ENCODE measurements at places on chromosomes 3 and 15. TPM values are rescaled to one million over a fixed set of nuclear protein-coding genes. Genes with fewer than 3 reads are reported as not detected.

UCN2 gene
- total RNA-seq: not detected

GXYLT2 gene
- total RNA-seq: 30.9 TPM

COL6A5 gene
- total RNA-seq: 0.06 TPM

STX19 gene
- total RNA-seq: 0.17 TPM

CFAP100 gene
- 16.6 TPM for total RNA-seq

ZXDC gene
- total RNA-seq: 22.9 TPM

PARP14 gene
- 40.3 TPM for total RNA-seq

USP13 gene
- total RNA-seq: 14.4 TPM

REC114 gene
- total RNA-seq: not detected

- DNase-seq: no peak
Measured at GRCh38 chr3:97970956-97971620, 1.1 kb downstream of the RIOX2 start.

- no peak for DNase-seq
Measured at GRCh38 chr15:94023531-94023930, 207.8 kb upstream of the MCTP2 start.

DNA sequence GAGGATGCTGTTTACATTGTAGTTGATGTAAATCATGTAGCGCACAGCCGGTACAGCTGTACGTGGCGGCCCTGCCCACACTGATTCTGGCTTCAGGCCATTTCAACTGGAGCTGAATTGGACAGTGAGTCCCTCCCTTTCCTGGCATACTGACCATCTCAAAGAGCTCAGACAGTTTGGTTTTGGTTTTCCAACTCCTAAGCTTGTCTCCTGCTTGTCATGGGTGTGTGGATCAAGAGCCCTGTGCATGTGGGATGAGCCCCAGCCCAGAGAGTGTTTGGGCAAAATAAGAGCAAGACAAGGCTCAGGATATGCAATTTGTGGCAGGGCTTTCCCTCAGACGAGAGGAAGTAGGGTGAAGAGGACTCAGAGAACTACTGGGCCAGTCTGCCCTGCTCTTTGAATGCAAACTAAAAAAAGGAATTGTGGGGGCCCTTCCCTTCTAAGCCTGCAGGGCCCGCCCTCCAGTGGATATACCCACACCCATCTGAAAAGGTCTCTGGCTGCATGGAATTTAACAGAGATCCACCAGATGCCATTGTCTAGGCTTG is 13.3 kb downstream of the ITGA11 start:
- DNase-seq: peak; percentile 74

DNA sequence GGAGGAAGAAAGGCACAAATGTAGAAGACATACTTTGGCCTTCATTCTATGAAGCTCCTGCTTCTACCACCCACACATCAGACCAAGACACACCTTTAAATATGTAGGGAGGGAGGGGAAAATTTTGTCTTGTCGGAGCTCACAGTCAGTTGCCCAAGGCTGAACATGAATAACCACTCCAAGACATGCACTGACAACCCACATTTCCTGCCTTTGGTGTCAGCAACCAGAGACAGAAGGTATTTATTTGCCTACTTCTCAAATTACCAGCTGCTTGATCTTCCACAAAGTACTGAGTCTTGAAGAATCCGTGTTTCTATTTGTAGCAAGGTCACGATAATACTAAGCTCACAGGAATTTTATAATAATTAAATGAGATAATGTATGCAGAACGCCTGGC is 169.7 kb downstream of the KCNMB2 start:
- no peak for DNase-seq

GRCh38 chr3:7790141-7790540 is 711.5 kb upstream of the LMCD1 start:
- DNase-seq: no peak

DNA sequence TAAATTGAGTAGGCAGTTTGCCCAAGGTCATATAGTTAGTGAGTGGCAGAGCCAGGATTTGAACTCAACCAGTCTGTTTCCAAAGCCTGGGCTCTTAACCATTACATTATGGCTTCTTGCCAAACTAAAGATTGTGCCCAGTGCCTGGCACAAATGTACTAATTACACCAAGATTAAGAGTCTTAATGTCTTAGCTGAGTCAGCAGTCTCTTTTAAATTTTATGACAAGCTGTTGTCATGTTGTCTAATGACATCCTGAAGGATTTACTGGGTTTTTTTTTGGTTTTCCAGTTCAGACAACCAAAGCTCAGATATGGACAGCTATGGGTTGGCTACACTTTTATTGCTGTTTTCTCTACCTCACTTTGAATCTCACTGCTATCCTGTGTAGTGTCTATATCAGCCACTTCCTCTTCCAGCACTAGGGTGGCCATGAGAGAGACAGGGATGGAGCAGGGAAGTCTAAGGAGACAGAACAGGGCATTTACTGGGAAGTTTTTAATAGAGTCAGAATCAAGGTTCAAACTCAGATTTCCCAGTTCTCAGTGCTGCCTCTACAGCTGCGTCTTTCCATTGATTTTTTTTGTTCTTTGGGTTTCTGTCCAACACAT is 10.5 kb downstream of the FBXL2 start:
- no peak for DNase-seq

DNA sequence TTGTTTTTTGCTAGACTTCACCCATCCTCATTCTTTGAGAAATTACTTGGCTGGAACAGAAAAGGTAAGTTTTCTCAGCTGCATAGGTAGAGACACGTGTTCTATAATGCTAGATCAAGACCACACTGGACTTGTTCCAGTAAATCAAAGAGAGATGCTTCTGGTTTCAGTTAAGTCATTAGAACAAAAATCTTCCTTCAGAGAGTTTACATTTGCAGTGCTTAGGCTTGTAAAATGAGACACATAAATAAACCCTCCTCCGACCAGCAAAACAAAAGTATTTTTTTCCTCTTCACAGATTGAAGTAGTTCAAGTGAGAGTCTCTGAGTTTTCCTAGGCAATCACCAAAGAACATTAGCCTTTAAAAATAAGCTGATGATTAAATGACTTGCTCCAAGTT is 87.3 kb upstream of the PROK2 start:
- DNase-seq: no peak

GRCh38 chr15:52735231-52736089 is 54.7 kb downstream of the ONECUT1 start:
- DNase-seq: peak; percentile 63

DNA sequence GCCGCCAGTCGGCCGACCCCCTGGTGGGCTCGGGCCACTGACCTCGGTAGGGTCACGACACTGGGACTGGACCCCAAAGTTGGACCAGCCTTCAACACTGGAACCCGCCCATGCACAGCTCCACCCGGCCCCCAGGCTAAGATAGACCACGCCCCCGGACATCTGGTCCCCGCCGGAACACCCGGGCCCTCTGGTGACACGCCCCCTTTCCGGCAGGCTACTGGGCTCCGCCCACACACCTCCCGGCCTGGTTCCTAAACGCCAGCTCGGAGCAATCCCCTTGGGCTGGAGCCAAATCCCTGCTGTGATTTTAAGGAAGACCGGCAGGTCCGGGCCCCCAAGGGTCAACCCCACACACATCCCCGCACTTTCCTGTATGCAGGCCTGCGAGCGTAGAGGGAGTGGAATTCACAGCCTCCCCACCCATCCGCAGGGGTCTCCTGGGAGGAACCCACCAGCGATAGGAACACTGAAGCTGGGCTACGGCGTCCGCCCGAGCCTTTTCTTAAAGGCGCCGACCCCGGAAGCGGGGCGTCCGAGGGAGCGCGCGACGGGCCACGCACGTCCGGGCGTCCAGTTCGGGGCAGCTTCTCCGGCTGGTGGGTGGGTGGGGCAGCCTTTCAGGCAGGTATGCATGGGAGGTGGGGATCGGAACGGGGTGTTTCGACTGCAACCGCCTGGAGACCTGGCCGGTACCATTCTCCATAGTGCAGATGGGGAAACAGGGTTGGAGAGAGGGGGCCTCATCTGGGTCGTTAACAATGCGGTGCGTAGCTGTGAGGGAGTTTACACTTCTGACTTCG is at the start of gene HEMK1:
Gene HEMK1 (plus strand): TSS at position 576 of the 803 bp plus-strand sequence. CDS start 1,583 bp downstream, outside the sequence.
- DNase-seq: peak; percentile 98

GRCh38 chr3:69811452-69812401 is 72.5 kb downstream of the MITF start:
- no peak for DNase-seq

DNA sequence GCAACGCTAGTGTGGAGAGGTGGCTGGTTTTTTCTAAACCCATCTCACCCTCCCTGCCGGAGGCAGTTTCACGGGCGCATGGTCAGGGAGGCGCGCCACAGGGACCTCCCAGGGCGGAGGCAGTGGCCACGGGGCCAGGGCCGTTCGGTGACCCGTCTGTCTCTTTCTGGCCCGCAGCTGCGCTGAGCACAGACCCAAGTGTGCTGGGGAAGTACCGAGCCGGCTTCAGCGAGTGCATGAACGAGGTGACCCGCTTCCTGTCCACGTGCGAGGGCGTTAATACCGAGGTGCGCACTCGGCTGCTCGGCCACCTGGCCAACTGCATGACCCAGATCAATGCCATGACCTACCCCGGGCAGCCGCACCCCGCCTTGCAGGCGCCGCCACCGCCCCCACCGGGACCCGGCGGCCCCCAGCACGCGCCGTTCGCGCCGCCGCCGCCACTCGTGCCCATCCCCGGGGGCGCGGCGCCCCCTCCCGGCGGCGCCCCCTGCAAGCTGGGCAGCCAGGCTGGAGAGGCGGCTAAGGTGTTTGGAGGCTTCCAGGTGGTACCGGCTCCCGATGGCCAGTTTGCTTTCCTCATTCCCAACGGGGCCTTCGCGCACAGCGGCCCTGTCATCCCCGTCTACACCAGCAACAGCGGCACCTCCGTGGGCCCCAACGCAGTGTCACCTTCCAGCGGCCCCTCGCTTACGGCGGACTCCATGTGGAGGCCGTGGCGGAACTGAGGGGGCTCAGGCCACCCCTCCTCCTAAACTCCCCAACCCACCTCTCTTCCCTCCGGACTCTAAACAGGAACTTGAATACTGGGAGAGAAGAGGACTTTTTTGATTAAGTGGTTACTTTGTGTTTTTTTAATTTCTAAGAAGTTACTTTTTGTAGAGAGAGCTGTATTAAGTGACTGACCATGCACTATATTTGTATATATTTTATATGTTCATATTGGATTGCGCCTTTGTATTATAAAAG is 1.8 kb downstream of the HES1 start:
- peak; percentile 68 for DNase-seq

DNA sequence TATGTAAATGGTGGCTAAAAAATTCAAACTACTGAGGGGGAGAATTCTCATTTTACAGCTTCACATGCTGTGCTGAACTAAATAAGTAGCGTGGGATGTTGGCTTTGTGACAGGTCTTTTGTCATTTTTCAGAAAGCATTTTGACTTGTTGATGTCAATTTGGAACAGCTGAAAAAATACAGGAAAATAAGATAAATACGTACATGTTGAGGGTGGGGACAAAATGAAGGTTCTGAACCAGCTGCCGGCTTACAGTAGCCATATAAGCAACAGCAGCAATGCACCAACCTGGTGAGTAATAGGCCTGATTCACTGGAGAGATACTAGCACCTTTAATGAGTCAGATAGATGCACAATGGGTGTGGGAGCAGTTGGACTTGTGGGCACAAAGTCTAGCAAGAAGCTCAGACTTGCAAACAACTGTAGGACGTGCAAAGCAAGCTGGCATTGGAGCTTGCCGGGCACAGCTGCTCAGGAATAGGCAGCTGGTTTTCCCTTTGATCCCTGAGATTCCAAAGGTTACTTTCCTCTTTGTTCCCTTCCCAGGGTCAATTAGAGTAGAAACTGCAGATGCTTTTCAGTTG is 12.9 kb downstream of the B3GNT5 start:
- no peak for DNase-seq

DNA sequence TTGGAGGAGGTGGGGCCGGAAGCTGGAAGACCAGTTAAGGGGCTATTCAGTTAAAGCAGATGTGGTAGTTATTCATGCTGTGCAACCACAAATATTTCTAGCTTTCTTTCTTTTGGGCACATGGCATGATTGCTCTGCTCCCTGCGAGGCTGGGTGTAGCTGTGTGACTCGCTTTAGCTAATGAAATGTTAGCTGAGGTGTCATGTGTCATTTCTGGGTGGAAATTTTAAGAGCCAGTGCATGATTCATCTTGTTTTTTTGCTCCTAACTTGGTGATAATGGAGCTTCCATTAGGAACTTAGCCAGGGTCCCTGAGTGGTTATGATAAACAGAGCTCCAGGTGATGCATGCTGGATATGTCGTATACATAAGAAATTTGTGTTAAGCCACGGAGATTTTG is 300.6 kb downstream of the SATB1 start:
- DNase-seq: no peak

DNA sequence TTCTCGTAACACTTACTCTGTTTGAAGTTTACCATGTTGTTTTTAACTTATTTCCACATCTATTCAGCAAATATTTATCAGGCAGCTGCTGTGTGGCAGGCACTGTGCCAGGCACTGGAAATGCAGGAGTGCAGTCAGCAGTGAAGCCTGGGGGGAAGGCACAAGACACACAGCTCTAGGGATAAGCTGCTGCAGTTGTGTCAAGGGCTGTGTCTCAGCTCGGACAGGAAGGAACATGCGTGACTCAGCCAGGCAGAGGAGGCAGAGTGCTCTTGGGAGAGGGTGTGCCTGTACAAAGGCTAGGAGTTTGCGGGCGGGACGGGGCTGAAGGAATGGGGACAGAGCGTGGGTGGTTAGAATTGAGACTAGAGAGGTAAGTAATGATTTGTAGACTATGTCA is 24.7 kb downstream of the LYSMD4 start:
- DNase-seq: no peak

DNA sequence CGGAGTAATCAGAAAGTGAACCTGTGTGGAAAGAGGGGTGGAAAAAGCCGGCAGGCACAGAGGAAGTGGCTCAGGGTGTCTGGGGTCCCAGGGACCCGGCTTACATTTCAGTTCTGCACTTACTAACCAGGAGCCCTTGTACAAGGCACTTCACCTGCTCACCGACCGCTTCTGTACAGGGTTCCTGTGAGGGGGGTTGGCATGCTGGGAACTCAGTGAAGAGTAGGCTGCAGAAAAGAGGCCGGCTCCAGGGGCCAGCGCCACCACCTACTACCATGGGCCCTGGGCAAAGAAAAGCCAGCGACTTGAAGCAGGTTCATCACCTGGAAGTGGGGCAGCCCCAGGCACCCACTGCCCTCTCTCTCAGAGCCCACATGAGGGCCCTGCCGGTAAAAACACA is 6.2 kb downstream of the STIMATE start:
- no peak for DNase-seq

DNA sequence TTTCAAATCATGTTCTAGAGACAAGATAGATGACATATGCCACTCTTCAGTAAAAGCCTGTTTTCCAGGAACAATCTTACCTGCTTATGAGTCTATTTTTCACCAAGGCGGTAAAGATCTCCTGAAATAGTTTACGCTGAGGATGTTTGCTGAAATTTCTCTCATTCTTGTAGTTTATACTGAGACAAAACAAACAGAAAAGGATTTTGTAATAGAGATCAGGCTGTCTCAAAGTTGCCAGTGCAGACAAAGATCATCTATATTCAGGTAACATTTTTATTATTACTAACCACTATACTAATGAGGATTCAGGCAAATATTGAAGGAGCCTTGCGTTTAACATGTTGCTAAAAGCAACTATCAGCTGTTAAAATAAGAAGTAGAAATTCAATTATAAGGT is 25.0 kb downstream of the NEK10 start:
- no peak for DNase-seq

- no peak for DNase-seq
Measured at GRCh38 chr3:101117465-101117864, 124.2 kb upstream of the ABI3BP start.

Data from spinal cord (tissue), 10 donors.